Stimulated activated CD4-positive, alpha-beta T cell treated with anti-CD3 and anti-CD28 coated beads, Interleukin-1b, Interleukin-23, amount 100 ng/mL, for 1 hour (primary cell): ENCODE measurements at places on chromosomes 7 and 10.

GRCh38 chr10:60646966-60647796 is 131.1 kb upstream of the CDK1 start:
- no peak for DNase-seq

DNA sequence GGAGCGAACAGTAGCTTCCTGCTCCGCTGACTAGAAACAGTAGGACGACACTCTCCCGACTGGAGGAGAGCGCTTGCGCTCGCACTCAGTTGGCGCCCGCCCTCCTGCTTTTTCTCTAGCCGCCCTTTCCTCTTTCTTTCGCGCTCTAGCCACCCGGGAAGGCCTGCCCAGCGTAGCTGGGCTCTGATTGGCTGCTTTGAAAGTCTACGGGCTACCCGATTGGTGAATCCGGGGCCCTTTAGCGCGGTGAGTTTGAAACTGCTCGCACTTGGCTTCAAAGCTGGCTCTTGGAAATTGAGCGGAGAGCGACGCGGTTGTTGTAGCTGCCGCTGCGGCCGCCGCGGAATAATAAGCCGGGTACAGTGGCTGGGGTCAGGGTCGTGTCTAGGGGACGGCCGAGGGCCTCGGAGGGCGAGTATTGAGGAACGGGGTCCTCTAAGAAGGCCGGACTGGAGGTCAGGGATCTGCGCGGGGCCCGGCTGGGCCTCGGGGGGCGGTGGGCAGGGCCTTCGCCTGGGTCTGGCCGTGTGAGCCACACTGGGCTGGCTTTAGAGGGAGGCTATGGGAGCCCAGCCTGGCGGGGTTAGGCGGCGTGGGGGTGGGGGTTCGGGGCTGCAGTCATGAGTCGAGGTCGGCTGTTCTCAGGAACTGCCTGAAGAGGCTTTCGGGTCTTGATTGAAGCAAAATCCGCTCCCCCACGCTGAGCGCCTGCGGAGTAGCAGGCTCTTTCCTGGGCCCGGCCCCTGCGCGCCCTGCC is at the start of gene CDK1:
TSS of gene CDK1 (plus strand) at position 265 of the 757 bp plus-strand sequence. CDS start 1,688 bp downstream, outside the sequence.
- peak; percentile 82 for DNase-seq

DNA sequence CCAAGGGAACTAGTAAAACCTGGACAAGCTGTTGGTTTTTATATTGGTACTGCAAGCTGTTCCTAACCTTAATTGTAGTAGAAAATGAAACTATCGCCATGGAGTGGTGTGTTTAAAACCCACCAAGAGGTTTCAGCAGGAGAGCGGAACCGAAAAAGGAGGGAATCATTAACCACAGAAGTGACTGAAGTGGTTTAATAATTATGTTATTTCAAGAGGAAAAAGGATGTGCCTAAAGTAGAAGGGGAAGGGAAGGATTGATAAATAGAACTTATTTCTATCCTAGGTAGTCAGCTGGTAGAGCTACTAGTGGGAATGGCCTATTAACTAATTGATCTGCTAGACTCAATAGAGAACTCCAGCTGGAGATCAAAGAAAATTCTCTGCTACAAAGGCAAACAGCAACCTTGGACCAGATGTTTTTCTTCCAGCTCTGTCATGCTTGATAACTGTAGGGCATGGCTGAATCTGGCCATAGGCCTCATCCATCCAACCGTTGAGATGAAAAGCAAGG is 91.8 kb downstream of the BAMBI start:
- no peak for DNase-seq

GRCh38 chr7:111012149-111012548 is 78.8 kb upstream of the LRRN3 start:
- no peak for DNase-seq

DNA sequence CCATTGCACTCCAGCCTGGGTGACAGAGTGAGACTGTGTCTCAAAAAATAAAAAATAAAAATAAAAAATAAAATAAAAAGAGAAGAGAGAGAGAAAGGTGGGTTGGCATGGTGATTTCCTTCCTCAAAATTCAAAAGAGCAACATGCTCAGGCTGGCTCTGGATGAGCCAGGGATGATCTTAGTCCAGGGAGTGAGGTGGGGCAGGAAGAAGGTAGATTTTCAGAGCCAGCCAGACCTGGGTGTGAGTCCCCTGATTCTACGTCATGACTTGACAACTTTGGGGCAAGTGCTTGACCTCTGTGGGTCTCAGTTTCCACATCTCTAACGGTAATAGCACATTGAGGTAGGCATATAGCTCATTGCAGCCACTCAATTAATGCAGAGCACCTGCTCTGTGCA is 109.4 kb upstream of the CTBP2 start:
- DNase-seq = no peak

DNA sequence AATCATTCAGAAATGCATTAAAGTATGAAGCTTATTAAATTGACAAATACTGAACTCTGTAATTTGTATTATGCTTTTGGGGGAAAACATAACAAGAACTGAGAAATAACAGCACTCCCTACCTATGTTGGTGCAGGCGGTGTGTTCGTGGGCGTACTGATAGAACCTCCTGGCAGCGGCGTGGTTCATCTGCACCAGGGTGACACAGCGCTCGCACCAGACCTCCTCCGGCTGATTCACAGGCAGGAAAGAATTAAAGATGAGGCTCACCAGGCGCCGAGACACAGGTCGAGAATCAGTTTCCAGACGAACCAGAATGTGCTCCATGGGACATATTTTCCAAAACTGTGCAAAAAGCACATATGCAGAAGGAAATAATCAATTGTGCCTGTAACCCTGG is 40.2 kb downstream of the NCAPG2 start:
- no peak for DNase-seq

- DNase-seq = no peak
Observed at GRCh38 chr10:1184541-1185430, 128.6 kb downstream of the WDR37 start.

DNA sequence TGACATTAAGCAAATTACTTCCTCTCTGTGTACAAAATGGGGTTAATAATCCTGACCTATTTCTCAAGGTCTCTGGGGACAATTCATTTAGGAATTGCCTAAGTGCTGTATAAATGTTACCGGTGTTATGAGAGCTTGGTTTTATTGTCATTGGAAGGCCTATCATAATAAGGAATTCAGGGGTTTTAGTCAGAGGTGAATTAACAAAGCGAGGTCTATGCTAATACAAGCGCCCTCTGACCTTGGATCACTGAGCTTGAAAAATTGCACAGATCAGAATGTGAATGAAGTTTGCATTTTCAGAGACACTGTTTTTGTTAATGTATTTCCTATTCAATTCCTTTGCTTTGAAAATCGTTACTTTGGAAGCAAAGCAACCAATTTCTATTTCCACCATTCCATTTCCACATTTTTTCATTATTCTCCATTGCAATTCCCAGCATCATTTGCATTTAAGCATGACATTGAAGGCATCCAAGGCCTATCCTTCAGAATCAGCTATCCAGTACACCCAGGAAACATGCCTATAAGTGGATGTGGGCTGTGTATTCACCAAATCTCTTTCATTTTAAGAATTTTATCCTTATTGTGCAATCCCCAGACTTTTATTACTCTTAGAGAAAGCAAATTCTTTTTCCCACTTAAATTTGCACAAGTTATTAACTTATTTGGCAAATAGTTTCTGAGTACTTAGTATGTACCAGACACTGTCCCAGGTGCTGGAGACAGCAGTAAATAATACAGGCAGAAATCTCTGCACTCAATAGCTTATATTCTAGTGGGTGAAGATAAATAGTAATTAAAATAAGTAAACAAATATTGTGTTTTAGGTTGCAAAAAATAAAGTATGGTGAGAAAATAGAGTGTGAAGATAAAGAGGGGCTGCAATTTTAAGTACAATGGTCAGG is 133.1 kb downstream of the NRCAM start:
- no peak for DNase-seq

DNA sequence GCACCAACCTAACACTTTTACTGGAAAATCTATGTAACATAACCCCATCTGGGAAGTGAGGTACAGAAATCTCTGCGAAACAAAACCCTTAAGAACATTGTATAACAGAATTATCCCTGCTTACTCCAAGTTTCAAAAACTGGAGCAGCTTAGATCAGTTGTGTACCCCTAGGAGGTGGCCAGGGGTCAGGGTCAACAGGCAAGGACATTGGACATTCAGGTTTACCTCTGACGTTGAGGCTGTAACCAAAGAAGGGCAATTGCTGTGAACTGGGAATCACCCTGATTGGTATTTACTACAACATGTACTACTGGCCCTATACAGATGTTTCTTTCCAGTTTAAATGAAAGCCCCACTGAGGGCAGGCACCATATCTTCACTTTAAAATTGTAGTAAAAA is 13.1 kb downstream of the SFXN3 start:
- DNase-seq = no peak

DNA sequence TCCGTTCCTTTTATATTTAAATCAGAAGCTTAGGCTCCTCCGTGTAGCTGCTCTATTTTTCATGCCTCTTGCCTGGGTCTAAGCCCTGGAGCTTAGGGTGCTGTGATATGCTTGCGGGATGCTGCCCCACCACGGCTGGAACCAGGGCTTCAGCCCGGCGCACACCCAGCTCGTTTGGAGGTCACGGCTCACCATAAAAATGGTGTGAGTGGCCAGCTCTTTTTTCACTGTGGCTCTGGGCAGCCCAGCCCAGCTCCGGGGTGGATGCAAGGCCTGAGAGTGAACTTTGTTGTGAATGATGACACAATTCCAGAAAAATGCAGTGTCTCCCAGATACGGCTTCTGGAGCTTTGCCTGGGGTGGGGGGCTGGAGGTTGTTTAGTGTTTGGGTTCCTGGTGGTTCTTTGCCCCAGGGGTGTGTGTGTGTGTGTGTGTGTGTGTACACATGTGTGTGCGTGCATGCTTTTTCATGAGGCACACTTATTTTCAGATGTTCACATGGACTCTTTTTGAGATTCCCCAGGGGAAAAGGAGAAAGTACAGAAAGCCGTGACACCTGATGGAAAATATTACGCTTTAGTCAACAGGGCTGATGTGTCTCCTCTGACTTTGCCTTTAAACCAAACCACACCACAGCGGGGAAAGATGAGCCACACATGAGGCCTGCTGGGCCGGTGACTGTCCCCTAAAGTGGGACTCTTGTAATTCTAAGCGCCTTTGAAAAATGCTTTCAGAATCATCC is 46.2 kb downstream of the GRK5 start:
- no peak for DNase-seq

DNA sequence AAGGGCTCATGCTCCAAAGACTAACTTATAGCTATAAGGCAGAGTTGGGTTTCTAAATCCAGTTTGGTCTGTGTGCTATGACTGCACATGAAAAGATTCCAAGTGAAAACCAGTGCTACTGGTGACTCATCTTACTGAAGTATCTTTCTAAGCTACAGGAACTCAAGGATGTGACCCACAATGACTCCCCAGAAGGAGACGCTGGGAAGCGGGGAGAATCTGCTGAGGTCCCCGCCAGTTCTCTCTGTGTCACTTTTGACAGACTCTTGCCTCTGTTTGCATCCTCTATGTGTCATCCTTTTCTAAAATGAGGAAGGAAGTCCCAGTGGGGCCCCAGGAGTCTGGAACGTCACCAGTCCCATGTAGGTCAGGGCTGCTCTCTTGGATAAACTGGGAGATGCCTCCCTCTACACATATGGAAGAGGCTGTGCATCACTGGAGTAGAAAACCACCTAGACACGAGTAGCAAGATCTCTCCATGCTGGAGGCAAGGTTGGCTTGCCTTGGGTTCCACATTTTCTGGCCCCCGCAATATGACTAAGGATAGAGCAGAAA is 28.8 kb upstream of the GPR26 start:
- DNase-seq = no peak

- DNase-seq = no peak
Observed at GRCh38 chr7:27515933-27516332, 146.8 kb downstream of the HIBADH start.

DNA sequence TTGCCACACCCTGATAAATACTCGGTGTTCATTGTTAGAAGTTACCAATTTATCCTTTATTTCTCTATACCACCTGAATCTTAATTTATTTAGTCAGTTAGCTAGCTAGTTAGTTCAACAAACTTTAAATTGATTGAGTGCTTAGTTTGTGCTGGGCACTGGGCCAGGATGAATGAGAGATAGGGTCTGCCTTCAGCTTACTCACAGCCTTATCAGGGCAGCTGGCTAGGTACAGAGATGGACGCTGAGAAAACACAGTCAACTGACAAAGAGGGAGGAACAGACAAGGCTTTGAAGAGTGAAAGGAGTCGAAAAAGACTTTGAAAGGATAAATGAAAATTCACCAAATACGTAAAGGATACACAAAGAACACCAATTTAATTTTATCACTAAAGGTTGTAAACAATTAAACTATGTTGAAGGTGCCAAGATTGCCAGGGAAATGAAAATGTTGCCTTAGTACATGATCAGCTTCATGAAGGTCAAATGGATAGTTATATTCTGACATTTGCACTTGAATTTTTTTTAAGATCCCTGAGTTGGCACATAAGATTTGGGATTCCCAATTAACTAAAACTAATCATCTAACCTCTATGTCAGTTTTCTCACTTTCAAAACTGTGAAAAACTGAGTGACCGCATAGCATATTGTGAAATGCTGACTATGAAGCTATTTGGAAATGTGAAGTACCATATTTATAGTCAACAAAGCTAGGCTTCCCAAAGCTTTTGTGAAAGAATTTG is 2.1 kb downstream of the CAV2 start:
- no peak for DNase-seq

GRCh38 chr10:79404231-79404609 is 41.2 kb downstream of the ZCCHC24 start:
- no peak for DNase-seq

DNA sequence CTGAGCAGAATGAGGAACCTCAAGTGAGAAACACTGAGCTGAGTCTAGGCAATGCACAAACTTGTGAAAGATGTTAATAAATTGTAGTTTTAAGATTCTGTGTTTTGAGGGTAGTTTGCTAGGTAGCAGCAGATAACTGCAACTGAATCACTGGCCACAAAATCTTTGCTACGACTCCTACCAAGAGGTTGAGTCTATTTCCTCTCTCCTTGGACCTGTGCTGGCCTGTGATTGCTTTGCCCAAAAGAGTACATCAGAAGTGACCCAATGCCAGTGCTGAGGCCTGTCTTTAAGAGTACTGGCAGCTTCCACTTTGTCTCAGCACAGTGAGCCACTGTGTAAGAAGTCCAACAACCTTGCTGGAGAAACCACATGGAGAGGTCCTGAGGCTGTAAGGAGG is 11.9 kb upstream of the TSPAN13 start:
- no peak for DNase-seq

DNA sequence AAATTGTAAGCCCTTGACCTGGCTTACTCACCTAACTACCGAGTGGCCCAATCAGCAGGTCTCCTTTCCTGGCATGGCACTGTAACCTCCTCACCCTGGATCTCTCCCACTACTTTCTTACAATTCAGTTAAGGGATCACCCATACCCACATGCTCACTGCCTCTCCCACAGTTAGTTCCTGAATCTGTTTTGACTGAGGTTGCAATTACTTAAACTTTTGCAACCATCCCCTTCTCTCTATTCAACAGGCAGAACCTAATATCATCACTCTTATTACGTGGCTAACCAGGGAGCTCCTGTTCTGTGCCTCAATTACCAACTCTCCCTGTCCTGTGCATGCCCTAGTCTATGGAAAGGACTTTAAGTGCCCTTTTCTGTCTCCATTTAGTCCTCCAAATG is 84.2 kb upstream of the IKZF1 start:
- DNase-seq = no peak

GRCh38 chr7:137026176-137026500 is 157.7 kb downstream of the CHRM2 start:
- DNase-seq = no peak

GRCh38 chr7:55977831-55978230 is 13.4 kb downstream of the NIPSNAP2 start:
- DNase-seq = no peak

GRCh38 chr10:10917031-10917430 is 100.6 kb upstream of the CELF2 start:
- no peak for DNase-seq

- DNase-seq = no peak
Observed at GRCh38 chr7:93156884-93157283, 8.7 kb upstream of the SAMD9L start.
